Activated CD4-positive, CD25-positive, alpha-beta regulatory T cell treated with anti-CD3 and anti-CD28 coated beads, Interleukin-2, amount 50 U/mL, for 72 hours (primary cell): ENCODE measurements at places on chromosomes 1 and 21.

- DNase-seq = no peak
Observed at GRCh38 chr1:12186679-12186985, 19.8 kb downstream of the TNFRSF1B start.

GRCh38 chr1:32900371-32900955, 726 bp downstream of the TMEM54 start:
- no peak for DNase-seq

GRCh38 chr1:174841747-174842146, 158.0 kb upstream of the CACYBP start:
- DNase-seq = no peak

DNA sequence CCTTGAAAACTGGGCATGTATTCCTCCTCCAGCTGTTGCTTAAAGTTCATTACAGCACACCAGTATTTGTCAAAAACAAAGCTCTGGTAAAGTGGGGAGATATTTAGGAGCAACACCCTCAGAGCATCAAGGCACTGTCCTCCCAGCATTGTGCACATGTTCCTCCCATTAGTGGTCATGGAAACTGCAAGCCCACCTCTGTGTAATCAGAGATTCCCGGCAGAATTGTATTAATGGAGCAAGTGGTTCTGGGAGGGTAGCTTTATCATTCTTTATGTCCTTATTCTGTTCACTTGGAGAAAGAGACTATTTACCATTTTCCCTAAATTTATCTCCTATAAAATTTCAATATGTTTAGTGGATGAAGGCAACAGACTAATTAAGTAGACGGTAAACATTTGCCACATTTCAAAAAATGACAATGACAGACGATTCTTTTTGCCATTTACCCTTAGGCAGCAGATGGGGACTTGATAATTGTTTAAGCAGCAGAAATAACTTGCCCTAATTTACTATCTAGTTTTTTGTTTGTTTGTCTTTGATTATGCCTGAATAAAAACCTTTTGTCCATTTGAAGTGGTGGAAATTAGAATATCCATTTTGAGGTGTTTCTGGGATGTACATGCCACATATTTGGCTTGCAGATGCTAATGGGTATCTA, 289.6 kb upstream of the ST6GALNAC5 start:
- no peak for DNase-seq

DNA sequence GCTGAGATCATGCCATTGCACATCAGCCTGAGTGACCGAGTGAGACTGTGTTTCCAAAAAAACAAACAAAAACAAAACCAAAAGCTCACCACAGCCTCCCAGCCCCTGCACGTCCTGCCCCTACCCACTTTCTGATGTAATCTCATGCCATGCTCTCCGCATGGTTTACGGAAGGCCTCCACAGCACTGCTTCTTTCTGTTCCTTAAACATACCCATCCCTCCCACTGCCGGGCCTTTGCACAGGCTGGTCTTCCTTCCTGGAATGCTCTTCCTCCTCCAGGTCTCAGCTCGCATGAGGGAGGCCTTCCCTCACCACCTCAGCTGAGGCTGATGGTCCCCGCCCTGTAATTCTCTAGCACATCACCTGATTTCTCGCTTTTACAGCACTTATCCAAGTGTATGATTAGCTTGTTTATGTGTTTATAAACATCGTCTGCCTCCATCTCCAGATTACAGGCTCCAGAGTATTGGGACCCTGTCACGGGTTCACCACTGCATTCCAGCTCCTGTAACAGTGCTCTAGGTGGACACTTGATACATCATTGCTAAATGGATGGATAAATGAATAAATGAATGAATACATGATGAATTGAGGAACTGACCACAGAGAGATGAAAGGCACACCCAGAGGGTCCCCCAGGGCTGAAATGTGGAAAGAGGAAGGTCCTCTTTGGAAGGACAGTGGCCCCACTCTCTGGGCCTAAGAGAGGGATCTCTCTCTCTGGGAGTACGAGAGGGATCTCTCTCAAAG, 22.1 kb downstream of the TCEA3 start:
- no peak for DNase-seq

GRCh38 chr1:67632811-67633655, 52.0 kb upstream of the GADD45A start:
- DNase-seq = no peak

DNA sequence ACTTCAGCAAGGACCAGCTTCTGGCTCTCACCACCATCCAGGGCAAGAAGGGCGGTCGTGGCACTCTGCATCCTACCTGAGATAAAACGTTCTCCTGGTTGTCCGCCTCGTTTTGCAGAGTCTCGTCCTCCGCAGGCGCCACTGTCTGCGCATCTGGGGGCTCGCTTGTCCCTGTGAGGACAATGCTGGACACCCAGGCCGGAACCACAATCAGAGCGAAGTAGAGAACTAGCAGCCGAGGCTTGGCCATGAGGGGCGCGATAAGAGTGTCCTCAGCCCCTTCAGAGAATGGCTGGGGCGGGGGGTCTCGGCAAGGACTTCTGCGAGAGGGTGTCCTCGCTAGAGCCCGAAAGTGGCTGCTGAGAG, 505 bp downstream of the OLFML2B start:
- DNase-seq = no peak

GRCh38 chr1:109499661-109500536, 6.0 kb downstream of the CYB561D1 start:
- DNase-seq = no peak

- DNase-seq = peak; percentile 52
Observed at GRCh38 chr1:153567621-153568366, 2.1 kb upstream of the S100A2 start.

GRCh38 chr1:50279622-50280330, 143.5 kb downstream of the DMRTA2 start:
- DNase-seq = no peak

- peak; percentile 51 for DNase-seq
Observed at GRCh38 chr1:111471012-111471411, 2.8 kb upstream of the C1orf162 start.
